ENCODE measurements at places on chromosomes 6 and 20.

DNA sequence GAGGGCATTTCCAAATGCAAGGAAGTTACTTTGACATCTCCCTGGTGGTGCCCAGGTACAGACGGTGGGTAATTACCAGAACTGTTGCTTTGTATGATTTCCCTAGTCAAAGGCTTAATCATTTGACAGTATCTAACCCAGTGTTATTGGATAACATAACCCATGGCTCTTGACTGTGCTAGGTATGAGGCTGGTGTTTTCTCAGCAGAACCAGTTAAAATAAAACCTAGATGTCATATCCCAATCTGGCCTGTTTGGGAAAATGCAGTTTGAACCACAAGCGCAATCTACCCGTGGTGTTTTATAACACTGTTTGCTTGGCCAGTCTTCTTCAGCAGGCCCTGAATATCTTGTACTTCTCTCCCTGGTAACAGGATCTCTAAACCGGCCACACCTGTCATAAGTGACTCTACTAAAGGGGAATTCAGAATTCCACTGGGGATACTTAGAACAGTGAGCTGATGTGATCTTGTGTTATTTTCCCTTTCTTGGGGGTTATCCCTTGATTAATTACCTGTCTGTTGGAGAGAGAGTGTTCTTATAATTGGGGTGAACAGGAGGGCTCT, 32.8 kb downstream of the PPP1R14C start:
- DNase-seq: no peak

GRCh38 chr6:125101631-125102030, 51.9 kb upstream of the TPD52L1 start:
- DNase-seq: no peak

DNA sequence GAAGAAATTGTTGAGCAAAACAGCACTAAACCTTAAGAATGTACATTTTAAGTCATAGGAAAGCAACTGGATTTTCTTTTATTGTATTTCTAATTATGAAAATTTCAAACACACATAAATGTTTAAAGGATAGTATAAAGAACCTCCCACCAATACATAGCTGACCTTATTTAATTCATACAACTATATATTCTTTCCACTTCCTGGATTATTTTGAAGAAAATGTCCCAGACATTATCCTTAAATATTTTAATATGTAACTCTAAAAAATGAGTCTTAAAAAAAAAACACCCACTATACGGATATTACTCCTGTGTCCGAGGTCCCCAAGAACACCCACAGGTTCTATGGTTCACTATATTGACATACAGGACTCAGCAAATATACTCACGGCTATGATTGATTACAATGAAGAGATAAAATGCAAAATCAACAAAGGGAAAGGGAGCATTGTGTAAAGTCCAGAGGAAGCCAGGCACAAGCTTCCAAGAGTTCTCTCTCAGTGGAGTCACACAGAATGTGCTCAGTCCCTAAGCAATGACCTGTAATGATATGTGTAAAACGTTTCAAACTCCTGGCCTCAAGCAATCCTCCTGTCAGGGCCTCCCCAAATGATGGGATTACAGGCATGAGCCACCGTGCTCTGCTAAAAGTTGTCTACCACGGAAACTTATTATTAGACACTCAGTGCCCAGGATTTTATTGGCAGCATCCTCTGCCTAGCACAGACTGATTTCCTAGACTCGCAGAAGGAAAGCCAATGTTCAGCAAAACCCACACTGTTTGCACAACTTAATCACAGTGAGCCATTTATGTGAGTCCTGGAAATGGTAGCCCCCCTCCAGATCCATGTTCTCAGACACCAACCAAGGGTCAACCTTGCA, 23.2 kb downstream of the GLYATL3 start:
- DNase-seq: no peak

DNA sequence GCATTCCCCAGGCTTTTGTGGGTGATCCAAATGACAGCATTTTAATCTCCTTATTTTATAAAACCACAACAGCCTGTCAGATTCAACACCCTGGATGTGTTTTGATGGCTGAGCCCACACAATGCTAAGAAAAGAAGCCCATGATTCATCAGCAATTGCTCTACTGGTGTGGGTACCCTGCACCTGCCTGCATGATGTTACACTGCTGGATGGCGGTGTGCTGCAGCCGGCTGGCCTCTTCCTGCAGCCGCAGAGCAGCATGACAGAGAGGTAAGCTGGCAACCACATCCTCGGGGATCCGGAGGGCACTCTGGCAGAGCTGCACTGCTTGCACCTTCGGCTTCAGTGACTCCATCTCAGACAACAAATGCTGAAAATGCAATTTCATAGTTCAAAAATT, 327.5 kb downstream of the SYNE1 start:
- DNase-seq: no peak

- DNase-seq: no peak
Measured at GRCh38 chr6:46381057-46381456, 110.2 kb downstream of the RCAN2 start.

- no peak for DNase-seq
Measured at GRCh38 chr6:25882051-25882496, 8.0 kb upstream of the SLC17A3 start.

- DNase-seq: no peak
Measured at GRCh38 chr6:131861381-131861780, 53.6 kb downstream of the ENPP1 start.

DNA sequence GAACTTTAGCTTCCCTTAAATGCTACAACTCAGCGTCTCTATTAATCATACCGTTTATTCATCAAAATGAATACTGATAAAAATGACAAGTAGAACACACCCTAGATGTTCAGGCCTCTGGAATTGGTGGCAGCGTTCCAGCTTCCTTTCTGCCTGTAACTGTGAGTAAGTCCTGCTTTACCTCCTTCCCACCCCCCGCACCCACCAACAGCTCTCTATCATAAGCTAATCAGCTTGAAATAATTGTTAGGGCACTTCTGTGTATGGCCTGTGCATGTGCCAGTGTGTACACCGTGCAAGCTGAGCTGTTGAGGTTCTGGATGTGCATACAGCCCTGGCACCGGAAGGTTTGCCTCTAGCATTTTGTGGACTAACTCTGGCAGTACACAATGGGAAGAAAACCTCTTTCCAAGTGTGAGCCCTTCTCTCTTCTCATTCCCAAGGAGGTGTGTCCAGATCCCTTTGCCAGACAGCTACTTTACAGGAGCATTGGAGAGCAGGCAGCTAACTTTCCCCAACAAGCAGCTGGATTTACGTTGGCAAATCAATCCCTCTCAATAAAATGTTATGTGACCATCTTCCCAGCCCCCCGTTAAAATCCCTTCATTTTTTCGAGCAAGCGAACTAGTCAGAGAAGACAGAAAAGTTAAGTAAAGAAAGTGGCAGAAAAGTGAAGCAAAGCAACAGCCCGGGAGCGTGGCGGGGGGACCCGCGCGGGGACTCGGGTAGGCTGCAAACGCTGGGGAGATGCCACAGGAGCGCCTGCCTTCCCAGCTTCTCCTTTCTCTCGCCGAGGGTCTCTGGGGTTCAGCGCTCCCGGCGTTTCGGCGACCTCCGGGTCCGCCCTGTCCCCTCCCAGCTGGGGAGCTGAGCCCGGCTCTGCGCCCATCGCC, 803 bp upstream of the ADGRG6 start:
- DNase-seq: peak; percentile 61

DNA sequence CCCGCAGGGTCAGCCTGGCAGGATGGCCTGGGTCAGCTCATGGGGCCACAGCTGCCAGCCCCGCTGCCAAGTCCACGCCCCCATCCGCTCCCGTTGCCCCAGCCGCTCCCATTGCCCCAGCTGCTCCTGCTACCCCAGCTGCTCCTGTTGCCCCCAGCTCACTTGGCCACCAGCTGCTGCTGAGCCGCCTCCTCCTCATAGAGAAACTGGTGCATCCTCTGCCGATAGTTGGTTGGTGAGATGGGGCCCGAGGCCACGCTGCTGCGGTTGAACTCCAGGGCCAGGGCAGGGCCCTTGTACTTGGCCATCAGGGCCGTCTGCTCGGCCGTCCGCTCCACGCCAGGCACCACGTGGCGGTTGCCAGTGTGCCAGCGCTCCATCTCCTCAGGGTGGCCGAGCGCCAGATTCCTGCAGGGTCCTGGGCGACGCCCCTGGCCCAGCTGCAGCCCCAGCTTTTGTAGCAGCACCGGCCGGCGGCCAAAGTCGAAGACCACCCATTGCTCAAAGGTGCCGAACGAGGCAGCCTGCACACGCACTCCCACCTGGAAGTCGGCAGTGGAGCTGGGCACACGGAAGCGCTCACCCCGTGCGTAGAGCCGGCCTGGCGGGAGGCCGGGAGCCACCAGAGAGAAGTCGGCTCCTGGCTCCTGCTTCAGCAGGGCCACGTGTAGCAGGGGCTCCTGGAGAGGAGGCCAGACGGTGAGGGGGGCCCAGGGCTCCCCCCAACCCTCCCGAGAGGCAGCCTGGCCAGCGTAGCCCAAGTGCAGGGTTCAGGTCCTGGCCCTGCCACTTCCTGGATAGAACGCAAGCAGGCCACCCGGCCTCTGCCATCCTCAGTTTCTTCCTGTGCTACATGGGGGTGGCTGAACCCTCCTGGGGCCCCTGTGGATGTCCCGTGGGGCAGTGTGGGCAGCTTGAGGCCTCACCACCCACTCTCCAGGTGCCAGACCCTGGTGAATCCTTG, 4.8 kb downstream of the HELZ2 start:
- no peak for DNase-seq

DNA sequence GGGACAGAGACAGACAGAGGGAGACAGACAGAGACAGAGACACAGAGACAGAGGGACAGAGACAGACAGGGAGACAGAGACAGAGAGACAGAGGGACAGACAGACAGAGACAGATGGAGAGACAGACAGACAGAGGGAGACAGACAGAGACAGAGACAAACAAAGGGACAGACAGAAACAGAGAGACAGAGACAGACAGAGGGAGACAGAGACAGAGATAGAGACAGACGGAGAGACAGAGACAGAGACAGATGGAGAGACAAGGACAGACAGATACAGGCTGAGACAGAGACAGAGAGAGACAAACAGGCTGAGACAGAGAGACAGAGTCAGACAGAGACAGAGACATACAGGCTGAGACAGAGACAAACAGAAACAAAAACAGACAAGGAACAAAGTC, 39.4 kb upstream of the PHACTR3 start:
- DNase-seq: no peak

DNA sequence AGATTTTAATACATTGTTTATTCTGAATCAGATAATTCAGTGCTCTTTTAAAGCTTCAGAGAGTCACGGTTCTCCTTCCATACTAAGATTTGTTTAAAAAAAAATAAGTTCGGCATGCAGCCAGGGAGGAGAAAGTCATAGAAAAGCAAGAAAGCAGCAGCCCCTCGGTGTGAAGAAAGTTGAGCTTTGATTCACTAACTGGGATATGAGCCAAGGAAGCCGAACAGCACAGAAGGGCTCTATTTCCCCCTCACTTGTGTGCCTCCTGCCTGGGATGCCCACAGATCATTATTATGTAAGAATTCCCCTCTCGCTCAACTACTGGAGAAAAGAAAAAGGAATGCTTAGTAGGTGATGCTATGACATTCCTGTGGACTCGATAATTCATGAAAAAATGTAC, 69.3 kb upstream of the SYNJ2 start:
- DNase-seq: no peak

GRCh38 chr6:157224951-157225574, 98.3 kb downstream of the TMEM242 start:
- DNase-seq: no peak

- no peak for DNase-seq
Measured at GRCh38 chr6:129608886-129609537, 101.0 kb downstream of the ARHGAP18 start.

DNA sequence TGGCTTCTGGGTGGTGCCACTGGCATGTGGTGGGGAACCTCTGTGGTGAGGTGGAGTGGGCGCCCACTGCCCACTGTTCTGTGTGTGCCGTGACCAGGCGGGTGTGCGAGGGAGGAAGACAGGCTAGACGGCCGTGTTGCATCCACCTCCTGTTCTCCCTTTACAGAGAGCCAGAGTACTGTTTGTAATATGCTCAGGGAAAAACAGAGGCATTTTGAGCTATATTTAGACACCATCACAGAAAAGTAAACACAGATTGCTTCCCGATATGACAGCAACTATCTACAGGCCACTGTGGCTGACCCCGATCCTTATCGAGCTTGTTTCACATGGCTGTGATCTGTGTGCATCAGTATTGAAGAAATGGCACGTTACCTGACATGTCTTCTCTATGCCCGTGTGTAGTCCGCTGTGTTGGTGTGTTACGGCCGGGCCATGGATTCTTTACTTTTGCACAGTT, 45.6 kb downstream of the ARID1B start:
- DNase-seq: no peak

DNA sequence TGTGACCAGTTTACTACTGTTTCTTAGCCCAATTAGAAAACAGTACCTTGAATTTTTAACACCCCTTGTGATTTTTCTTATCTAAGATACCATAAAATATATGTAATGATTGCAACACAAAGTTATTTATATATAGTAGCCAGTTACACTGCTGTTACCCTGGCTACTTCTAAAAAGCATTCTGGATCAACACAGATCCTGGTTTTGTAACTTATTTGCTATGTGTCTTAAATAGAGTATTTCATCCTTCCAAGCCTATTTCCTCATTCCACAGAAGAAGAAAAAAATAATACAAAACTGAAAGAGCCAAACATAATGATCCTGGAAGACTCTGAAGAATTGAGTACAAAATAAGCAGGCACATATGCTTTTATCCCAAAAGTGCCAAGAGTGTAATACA, 19.0 kb upstream of the GSTA4 start:
- no peak for DNase-seq

DNA sequence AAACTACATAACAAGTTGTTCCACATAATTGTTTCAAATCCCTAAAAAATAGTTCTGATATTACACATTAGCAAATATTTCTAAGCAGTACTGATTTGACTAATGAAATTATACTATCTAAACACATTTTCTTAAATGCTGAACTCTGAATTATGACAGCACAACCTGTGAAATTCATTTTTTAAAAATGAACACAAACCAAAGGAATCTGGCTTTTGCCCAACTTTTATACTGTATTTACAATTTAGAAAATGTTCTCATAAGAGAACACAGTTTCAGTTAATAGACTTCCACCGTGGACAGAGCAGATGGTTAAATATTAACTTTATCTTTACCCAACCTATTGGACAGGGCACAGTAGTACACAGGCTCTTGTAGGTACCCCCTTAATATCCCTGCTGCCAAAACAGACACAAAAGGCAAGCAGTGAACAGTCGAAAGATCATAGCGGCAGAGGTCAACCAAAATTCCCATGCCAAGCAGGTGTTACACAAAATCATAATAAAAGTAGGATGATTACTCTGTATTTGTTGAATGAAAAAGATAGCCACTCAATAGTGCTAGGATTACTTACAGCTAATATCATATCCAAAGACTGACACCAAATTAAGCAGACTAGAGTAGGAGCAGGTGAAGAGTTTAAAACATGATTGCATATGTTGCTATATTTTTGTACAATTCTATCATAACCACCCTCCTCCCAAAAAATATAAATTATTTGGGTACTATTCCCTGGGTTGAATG, 122.5 kb downstream of the RNGTT start:
- DNase-seq: no peak

GRCh38 chr6:148990403-148990802, 243.6 kb downstream of the UST start:
- no peak for DNase-seq

GRCh38 chr20:15288106-15288505, 950.7 kb upstream of the FLRT3 start:
- no peak for DNase-seq

GRCh38 chr20:14727485-14728150, 390.2 kb upstream of the FLRT3 start:
- DNase-seq: no peak
